AG08395 (cell line): ENCODE measurements at places on chromosomes 1 and 21.

- DNase-seq = peak; percentile 80
These were observed 8.3 kb downstream of the SHISA4 start for GRCh38 chr1:201896951-201897391.

GRCh38 chr1:196078691-196079090 lies 529.5 kb downstream of the KCNT2 start:
- DNase-seq = no peak

DNA sequence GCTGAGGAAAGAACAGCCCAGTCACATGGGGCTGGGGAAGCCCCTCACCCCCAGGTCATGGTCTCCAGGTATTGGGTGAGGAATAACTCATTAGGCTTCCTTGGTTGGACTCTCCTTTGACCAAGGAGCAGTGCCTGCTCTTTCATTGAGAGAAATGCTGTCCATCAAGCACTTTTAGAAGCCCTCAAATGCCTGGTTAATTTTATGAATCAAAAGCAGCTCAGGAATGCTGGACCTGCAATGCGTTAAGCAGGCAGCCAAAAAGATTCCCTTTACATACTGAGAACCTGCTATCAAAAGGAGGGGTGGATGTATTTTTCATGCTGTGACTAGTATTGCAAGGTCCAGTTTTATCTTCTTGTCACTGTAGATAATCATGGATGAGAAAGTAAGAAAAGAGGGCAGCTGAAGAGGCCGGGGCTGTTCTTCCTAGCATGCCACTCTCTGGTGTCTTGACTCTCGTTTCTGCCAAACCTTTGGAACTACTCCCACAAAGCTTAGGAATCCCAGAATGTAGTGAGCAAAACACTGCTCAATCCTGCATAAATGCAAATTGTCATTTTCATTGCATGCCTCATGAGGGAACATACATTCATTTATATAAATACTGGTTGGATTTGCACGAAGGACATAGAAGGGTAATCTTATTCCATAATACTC lies 2.1 kb upstream of the CD58 start:
- DNase-seq = no peak

GRCh38 chr1:116164150-116164549 lies 53.0 kb downstream of the MAB21L3 start:
- DNase-seq = no peak

GRCh38 chr1:204782118-204782700 lies 88.5 kb upstream of the NFASC start:
- DNase-seq = peak; percentile 42

GRCh38 chr1:225695578-225696337 lies 42.8 kb upstream of the ENAH start:
- no peak for DNase-seq

DNA sequence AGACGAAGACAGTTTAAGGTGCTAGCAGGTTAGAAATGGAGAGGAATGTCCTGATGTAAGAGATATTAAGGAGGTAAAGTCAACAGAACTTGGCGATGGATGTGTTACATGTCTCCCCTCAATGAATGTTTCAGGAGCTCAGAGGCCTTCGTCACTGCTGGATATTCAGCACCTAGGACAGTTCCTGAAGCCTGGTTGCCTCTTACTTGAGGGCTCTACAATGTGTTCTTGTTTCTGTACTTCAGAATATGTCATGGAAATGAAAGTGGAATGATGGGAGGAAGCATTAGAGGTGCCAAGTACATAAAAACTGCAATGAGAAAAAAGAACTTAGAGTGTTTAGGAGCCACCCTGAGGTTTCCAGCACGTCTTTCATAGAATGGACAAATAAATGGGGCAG lies 17.7 kb downstream of the TNR start:
- no peak for DNase-seq

DNA sequence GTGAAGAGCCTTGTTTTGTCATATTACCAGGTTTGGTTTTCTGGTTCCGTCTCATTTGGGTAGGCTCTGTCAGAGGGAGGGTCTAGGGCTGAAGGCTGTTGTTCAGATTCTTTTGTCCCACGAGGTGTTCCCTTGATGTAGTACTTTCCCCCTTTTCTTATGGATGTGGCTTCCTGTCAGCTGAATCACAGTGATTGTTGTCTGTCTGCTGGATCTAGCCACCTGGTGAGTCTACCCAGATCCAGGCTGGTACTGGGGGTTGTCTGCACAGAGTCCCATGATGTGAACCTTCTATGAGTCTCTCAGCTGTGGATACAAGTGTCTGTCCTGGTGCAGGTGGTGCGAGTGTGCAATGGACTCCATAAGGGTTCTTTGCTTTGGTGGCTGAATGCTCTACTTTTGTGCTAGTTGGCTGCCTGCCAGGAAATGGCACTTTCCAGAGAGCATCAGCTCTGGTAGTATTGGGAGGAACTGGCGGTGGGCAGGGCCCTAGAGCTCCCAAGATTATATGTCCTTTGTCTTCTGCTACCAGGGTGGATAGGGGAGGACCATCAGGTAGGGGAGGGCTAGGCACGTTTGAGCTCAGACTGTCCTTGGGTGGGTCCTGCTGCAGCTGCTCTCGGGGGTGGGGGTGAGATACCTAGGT lies 246.0 kb downstream of the RYR2 start:
- DNase-seq = no peak

GRCh38 chr1:185790194-185790735 lies 56.1 kb downstream of the HMCN1 start:
- DNase-seq = peak; percentile 13

DNA sequence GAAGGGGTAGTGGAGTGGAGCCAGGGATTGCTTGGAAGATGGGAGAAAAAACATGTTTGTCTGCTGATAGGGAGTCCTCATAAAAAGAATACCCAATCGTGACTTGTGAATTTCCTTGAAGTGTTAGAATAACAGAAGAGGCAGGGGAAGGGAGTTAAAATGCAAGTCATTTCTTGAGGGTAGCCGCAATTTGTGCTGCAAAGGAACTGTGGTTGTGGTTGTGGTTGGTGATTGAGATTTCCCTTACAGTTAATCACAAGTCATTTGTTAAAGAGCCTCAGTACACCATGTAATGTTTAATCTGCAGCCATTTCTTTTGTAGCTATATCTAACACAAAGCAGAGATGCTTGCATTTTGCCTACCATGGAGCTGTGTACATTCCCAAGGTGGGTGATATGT lies 38.5 kb upstream of the EGLN1 start:
- DNase-seq = no peak

DNA sequence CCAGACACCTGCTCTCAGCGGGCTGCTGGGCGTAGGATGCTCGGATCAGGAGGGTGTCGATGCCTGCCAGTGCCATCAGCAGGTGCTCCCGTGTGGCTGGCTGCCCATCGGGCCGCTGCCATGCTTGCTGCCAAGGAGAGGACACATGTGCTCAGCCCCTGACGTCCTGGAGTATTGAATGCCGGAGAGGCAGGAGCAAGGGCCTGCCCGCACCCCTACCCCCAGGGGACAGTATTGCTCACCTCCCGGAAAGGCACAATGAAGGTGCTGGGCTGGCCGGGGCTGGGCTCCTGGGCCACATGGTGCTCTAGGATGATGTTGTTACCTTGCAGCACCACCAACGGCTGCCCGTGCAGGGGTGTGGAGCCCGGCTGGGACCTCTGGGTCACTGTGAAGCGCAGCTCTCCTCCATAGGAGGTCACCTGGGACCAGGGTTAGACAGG lies 61.5 kb downstream of the HSPG2 start:
- no peak for DNase-seq

DNA sequence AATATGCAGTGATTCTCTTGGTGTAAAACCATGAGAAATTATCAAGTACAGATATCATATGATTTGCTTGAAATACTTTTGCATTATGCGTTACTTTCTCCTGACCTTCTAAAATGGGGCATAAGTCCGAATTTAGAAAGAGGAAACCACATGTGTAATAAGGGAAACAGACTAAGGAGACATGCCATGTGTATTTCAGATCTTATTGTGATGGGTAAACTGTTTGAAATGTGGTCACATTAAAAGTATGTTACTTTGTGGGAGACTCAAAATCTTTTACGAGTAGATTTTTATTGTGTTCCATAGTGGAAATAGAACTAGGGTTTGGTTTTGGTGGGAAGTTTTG lies 173.0 kb downstream of the NFIA start:
- peak; percentile 6 for DNase-seq

DNA sequence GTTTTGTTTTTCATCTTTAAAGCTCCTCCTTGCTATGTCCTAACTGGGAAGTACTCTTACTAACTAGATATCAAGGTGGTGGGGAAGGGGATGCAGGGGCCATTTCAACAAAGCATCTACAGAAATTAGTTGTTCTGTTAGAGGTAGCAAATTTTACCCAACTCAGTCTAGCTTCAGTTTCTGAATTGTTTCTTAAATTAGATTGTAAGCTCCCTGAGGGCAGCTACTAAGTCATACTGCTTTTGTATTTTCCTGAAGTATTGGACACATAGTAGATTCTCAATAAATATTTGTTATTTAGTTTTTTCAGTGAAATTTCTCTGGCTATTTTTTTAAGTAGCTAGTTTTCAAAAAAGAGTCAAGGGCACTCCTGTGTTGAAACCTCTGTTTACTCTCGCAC lies 1.8 kb downstream of the UBAP2L start:
- no peak for DNase-seq

GRCh38 chr1:48006264-48006663 lies 9.1 kb upstream of the TRABD2B start:
- DNase-seq = no peak

- no peak for DNase-seq
These were observed 377.4 kb upstream of the RUNX1 start for GRCh38 chr21:35426469-35426868.

DNA sequence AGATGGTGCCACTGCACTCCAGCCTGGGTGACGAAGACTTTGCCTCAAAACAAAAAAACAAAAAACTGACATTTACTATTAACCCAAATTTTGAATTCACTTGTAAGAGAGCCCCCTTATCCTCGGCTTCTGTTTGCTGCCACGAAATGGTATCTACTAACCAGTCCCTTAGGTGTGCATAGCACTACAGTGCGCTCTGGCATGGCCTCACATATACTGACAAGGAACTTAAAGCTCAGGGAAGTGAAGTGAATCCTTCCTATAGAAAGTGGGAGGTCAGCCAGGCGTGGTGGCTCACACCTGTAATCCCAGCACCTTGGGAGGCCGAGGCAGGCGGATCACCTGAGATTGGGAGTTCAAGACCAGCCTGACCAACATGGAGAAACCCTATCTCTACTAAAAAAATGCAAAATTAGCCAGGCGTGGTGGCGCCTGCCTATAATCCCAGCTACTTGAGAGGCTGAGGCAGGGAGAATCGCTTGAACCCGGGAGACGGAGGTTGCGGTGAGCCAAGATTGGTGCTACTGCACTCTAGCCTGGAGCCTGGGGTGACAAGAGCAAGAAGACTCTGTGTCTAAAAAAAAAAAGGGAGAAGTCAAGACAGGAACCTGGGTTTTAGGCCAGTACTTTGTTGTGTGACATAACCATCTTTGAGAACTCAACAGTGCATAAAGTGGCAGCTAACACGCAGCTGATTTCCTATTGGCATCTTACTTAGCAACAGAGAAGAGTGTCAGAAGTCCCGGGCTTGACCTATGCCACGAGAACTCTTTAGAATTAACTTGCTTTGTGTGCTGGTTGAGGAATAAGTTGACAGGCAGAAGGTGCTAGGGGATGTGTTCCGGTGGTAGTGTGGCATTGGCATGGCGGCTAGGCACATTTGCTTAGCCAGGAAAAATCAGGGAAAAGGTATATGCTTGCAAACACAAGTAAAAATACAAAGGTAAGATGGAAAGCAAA lies 16.8 kb downstream of the ERRFI1 start:
- no peak for DNase-seq

- DNase-seq = no peak
These were observed 404.8 kb downstream of the PCP4 start for GRCh38 chr21:40272037-40272436.

DNA sequence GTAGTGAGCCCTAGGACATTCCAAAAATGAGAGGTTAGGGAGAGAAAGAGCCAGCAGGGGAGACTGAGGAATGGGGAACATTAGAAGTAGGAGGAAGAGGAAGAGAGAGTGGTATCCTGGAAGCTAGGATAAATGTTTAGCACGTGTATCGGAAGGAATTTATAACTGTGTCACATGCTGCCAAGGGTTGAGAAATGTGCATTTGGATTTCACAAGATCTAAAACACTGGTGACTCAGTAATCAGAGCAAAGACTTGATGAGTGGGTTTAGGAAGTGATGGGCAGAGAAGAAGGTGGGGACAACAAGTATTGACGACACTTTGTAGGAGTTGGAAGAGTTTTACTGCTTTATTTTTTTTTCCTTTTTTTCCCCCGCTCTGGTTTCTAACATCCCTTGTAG lies 193.9 kb downstream of the FMN2 start:
- peak; percentile 89 for DNase-seq

- DNase-seq = peak; percentile 47
These were observed 66.6 kb downstream of the IFI44 start for GRCh38 chr1:78716186-78716585.

GRCh38 chr1:205983925-205984725 lies 19.1 kb downstream of the RAB7B start:
- peak; percentile 74 for DNase-seq

DNA sequence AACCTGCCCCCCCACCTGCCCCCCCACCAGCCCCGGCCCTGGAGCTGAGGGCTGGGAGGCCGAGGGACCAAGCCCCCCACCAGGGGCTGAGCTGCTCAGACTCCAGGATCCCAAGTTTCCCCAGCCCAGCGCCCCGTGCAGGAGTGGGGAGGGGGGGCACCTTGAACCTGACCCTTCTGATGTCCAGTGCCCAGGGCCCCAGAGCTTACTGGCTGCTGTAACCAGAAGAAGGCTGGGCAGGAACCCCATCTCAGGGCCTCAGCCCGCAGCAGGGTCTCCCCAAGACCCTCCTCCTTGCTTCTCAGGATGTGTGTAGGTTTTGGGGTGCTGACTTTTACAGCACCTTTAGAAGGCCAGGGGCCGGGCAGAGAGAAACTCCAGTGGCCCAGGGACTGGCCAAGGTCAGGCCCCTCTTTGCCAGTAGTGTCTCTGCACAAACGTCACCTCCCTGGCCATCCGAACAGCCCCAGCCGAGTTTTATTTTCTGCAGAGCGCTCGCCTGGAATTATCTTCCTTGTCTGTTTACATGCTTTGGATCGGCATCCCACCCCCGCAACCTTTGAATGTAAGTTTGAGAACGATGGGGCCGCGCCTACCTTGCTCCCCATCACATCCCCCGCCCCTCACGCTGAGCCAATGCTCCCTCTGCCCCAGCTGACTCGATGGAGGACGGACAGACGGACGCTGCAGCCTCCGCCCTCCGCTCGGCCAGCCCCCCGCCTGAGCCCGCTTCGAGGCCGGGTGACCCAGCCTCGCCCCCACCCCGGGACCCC lies 70.1 kb upstream of the CASZ1 start:
- DNase-seq = no peak

GRCh38 chr1:58722414-58722813 lies 22.6 kb upstream of the MYSM1 start:
- DNase-seq = no peak
